ENCODE measurements at places on chromosomes 12 and 14.
A peak's percentile ranks its signal among the peaks of the same experiment; 100 is the strongest.

DNA sequence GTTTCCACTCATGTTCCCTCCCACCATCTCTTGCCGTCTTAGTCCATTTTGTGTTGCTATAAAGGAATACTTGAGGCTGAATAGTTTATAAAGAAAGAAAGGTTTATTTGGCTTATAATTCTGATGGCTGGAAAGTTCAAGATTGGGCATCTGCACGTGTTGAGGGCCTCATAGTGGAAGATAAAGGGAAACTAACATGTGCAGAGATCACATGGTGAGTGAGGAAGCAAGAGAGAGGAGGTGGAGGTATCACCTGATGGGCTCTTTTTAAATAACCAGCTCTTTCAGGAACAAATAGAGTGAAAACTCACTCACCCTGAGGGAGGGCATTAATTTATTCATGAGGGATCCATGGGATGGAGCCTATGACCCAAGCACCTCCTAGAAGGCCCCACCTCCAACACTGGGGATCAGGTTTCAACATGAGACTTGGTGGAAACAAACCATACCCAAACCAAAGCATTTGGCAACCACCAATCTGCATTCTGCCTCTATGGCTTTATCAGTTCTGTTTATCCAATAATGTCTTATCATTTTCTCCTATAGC lies 29.5 kb downstream of the MYO1H start:
- DNase-seq: no peak

- DNase-seq: no peak
Observed at GRCh38 chr12:107478881-107479280, 206.7 kb upstream of the PWP1 start.

GRCh38 chr12:105933671-105934665 lies 204.8 kb downstream of the NUAK1 start:
- no peak for DNase-seq

- DNase-seq: no peak
Observed at GRCh38 chr14:80764921-80765507, 176.5 kb downstream of the CEP128 start.

DNA sequence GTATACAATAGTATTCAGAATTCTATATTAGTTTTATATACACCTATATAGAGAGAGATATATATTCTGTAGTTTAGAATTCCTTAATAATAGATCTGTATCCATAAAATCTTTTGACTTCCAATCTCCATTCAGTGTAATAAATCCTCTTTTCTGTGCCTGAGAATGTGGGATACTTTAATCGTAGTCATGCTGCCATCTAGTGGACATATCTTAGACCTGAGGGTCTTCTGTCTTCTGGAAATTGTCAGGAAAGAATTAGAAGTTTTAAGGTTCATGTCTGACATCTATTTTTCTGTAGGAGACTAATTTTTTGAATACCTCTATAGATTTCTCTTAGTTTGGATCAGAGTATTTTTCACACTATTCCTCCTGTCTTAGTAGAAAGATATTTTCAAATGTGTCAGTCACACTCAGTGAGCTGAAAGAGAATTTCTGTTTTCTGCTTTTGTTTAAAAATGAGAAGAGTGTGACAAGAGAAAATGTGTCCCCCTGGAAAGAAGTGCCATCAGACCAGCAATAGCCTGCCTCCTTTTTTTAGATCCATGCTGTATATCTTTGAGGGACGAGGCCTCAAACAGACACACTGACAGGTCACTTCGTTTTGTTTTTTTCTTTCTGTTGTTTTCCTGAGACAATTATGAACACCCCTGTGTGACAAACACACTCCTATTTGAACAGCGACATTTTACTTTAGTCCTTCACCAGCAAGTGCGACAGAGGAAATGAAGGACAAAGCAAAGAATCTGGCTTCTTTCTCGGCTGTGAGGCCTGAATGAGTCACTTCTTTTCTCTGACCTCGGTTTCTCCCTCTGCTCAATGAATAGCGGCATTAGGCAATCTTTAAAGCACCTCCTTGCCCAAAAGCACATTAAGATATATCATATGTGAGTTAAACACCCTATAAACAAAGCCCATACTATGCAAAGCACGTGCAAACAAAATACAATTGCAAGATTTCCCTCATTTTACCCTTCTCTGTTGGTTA lies 96.3 kb downstream of the GALC start:
- DNase-seq: no peak

DNA sequence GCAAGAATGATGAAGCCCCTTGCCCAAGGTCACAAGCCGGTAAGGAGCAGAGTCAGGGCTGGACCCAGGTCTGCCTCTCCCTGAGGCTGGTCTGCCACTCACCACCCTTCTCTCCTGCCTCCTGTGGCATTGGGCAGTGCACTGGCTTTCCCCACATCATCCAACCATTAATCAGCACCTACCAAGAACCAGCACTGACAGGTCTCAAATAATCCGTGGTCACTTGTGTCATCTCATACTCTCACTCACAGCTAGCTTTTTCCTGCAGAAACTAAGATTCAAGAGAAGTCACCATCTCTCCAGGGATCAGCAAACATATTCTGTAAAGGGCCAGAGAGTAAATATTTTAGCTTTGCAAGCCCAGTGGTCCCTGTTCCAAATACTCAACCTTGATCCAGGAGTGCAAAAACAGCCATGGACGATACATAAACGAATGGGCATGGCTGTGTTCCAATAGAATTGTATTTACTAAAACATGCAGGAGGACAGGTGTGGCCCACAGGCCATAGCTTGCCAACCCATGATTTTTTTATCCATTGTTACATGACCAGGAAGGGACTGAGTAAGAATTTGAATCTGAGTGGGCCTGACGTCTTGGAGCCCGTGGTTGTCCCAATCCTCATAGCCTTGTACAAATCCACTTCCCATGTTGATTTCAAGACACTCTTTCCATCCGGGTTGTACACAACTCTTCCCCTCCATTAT lies 374.2 kb downstream of the BCL11B start:
- no peak for DNase-seq

- DNase-seq: no peak
Observed at GRCh38 chr14:99647411-99647810, 2.5 kb downstream of the HHIPL1 start.

- no peak for DNase-seq
Observed at GRCh38 chr14:89544636-89545301, 127.7 kb upstream of the FOXN3 start.

GRCh38 chr12:101047652-101048051 lies 162.4 kb downstream of the SLC5A8 start:
- DNase-seq: no peak

GRCh38 chr12:16602412-16602811 lies 3.5 kb downstream of the LMO3 start:
- no peak for DNase-seq

GRCh38 chr14:68780358-68781160 lies 12.3 kb downstream of the ZFP36L1 start:
- DNase-seq: peak; percentile 66

- no peak for DNase-seq
Observed at GRCh38 chr12:107339487-107339886, 246.1 kb upstream of the CRY1 start.

DNA sequence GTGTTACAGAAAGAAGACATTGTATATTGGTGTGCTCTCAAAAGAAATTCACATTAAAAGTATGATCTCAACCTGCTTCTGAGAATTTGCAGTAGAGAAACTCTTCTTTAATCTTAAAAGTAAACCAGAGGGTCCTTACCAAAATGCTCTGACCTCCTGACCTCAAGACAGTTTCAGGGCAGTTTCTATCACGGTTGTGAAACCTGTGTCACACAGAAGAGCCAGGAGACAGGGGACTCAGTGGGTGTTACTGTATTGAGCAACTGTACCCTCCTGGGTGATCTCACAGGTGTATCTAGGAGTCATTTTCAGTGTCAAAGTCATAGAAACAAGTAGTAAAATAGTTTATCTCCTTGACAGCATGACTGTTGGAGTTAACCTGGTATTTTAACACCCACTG lies 178.0 kb downstream of the GRIP1 start:
- no peak for DNase-seq

- DNase-seq: no peak
Observed at GRCh38 chr14:100780246-100780645, 45.7 kb upstream of the MEG3 start.

DNA sequence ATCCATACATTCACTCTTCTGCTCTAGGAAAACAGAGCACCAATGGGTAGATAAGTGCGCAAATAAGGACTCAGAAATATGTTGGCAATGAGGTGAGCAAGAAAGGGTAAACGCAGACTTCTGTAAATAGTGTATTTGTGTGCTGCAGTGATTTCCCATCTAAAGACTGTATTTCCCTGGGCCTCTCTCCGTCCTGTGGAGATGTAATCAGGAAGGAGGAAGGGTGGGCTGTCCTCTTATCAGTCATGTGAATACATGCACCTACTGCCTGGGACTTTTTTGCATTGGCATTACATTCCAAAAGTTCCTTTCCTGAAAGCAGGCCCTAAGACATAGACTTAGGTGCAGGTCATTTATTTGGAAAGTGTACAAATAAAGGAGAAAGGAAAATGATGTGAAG lies 114.5 kb downstream of the OTOGL start:
- DNase-seq: no peak

DNA sequence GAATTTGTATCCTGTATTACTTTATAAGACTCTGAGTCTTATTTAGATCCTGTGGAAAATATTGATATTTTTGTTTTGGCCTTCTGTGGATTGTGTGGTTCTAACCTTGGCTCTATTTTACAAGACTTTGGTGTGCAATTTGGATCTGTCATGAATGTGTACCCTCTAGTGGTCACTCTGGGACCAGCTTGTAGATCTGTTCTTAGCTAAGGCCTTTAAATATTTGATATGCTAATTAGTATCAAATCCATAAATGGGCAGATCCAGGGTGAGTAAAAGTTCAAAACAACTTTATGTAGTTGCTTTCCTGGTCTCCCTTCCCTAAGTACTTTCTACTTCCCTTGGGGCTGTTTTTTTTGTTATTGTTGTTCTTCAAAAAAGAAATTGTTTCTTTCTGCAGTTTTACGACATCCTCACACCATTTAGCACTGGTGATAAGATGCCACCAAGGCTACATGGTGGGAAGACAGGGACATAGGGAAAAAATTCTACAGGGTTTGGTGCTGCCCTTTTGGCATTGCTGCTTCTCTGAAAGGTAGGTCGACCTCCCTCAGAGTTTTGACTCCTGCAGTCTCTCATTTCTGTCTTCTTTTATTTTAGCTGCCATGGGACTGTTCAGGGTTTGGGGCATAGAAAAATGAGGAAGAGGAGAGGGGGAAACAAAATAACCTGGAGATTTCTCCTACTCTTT lies 238.5 kb downstream of the GPHN start:
- DNase-seq: peak; percentile 4

DNA sequence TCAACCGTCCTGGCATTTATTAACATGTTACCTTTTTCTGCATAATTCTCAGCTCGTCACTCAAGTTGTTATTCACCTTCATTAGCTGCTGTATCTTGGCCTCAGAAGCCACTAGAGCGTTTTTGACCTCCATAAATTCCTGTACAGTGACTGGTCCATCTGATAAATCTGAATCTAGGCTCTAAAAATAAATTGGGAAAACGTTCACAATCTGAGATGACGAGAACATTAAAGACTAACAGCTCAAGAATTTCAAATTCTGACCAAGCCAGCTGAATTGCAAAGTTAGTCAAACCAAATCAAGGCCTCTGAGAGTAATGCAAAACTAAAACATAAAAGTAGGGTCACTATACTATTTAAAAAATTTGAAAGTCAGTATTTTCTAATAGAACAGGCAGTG lies 45.0 kb downstream of the GIT2 start:
- no peak for DNase-seq

DNA sequence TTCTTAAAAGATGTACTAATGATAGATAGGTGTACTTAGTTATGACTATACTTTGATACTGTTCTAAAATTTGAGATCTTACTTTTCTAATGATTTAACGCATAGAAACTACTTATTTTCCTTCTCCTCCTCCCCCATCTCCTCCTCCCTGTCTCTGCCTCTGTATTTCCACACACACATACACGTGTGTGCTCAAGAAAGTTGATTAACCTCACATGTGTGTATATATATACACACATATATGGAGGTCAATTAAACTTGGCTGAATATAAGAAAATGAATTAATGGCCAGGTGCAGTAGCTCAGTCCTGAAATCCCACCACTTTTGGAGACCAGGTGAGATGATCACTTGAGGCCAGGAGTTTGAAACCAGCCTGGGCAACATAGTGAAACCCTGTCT lies 362.7 kb upstream of the SYT1 start:
- DNase-seq: no peak

GRCh38 chr14:60095231-60095630 lies 3.5 kb downstream of the PCNX4 start:
- DNase-seq: no peak

GRCh38 chr12:30783946-30784345 lies 29.2 kb upstream of the CAPRIN2 start:
- DNase-seq: no peak

DNA sequence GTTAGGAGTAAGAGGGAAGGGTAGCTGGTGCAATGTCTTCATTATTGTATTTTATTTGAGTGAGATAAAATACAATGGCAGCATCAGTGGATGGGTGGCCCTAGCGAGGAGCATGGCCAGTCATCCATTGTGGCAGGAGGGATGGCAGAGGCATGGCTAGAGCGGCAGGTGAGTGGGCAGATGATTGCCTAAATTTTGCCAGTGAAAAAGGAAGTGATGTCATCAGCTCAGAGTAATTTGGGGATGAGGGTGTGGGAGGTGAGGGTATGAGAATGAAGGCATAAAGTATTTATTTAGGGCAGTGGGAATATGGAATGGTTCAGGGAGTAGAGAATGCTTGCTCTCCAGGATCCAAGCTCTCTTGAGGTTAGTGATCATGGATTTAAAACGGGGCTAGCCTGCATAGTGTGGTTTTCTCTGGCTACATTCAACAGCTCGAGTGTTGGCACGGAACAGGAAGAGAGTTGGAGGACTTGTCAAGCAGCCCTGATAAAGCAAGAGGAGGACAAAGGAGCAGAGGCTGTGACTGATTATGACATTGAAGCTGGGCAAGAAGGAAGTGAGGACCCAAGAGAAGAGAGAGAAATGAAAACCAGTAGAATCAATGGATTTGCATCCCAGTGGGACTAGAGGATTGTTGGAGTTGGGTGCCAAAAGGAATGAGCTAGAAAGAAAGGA lies 18.7 kb upstream of the SERPINA6 start:
- DNase-seq: no peak

DNA sequence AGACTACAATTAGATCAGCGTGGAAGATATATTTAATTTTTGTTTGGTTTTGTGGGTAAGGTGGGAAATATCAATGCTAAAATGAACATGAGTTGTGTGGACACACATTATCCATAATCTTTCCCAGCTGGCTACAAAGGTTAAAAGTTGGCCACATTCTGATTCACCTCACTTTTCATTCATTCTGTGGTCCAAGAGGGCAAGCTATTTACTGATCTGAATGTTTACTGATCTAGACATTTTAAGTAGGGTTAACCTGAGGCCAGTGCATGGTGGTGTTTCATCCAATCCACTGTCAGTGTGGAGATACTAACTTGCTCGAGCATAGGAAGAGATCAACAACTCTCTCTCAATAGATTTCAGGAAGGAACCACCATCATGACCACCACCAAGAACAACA lies 71.6 kb downstream of the DCAF5 start:
- no peak for DNase-seq

DNA sequence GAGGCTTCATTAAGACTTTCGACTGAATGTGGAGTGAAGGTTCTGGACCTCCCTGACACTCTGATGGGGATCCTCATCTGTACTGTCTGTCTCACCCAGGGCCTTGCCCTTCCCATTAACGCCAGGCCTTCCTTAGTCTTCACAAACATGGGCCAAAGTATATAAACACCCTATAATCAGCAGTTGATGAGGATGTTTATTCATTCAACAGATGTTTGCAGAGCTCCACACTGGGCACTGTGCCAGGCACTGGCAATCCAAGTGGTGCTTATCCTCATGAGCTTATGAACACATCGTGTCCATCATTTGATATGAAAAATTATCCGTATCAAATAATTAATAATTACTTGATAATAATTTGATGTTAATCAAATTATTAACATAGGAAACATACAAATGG lies 454.4 kb downstream of the FUT8 start:
- DNase-seq: no peak

Measured in CD4-positive, alpha-beta T cell treated with Interleukin-17A for 4 hours (primary cell).